NCI-H82 (cell line): ENCODE measurements at places on chromosomes 3 and 15.
A peak's percentile ranks its signal among the peaks of the same experiment; 100 is the strongest.

- no peak for DNase-seq
Observed at GRCh38 chr15:52308446-52309153, 13.0 kb upstream of the MYO5C start.

GRCh38 chr3:53790470-53790869 lies 55.7 kb downstream of the CHDH start:
- no peak for DNase-seq

DNA sequence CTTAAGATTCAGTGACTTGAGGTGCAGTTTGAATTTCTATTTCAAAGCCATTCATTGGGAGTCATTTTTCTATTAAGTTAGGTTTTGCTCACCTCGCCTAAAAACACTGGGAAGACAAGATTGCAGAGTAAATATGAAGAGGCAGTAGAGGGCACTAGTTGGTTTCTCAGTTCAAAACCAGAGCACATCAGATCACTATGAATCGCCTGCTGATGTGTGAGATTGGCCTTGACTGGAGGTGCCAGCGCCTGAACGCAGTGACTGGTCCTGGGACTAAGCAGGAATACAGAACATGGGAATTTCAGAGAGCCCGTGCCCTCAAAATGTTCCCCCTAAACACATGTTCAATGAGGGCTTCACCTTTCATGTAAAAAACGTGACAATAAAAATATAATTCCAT lies 229.0 kb downstream of the ITPR1 start:
- DNase-seq = peak; percentile 72

GRCh38 chr3:127104586-127104985 lies 88.3 kb upstream of the PRR23E start:
- no peak for DNase-seq

GRCh38 chr15:62483814-62484213 lies 318.7 kb upstream of the C2CD4B start:
- no peak for DNase-seq

DNA sequence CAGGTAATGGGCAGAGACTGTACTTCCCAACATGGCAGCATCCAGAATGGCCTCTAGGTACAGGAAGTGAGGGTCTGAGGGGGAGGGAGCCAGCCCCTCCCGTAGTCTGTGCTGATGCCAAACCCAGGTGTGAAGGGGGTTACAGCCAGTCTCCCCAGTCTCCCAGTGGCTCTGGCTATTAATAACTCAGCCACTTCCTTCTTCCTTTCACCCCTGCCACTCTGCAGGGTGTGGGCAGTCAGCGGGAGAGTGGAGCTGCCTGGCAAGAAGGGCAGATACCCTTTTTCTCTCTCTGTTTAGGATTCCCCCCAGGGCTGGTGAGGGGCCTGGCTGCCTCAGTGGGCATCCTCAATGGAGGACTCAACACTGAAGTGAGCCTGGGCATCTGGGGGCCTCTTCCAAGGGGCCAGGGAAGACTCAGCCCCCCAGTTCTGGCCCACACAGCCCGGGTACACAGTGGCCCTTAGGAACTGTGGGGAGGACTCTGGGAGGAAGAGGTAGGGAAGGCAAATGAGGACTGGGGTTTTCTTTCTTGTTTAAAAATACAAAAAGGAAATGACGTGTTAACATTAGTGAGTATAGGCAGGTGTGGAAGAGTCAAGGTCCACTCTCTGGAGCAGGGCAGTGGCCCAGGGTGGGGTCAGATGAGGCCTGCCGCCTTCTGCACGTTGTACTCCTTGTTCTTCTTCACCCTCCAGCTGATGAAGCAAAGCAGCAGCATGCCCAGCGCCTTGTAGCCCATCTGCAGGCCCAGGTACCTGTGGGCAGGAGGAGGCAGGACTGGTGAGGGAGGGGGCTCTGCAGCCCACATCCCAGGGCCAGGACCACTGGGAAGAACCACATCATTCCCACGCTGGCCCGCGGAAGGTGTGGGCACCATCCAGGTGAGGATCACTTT lies 38.6 kb upstream of the RAB6B start:
- no peak for DNase-seq

DNA sequence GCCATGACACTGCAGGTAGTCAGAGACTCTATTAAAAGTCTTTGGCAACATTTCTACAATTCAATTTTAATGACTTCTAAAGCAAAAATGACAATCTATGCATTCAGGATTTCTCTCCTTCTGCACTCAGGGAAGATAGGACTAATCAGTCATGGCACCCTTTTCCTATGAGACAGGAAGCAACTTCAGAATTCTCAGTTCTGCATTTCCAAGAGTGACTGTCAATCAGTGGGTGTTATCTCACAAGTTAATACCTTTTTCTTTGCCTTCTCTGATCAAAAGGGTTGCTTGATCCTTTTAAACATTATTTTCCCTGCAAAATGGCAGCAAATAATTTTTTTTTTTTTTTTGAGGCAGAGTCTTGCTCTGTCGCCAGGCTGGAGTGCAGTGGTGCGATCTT lies 7.8 kb upstream of the ICE2 start:
- DNase-seq = no peak

- no peak for DNase-seq
Observed at GRCh38 chr3:107870943-107871638, 219.7 kb downstream of the CD47 start.

DNA sequence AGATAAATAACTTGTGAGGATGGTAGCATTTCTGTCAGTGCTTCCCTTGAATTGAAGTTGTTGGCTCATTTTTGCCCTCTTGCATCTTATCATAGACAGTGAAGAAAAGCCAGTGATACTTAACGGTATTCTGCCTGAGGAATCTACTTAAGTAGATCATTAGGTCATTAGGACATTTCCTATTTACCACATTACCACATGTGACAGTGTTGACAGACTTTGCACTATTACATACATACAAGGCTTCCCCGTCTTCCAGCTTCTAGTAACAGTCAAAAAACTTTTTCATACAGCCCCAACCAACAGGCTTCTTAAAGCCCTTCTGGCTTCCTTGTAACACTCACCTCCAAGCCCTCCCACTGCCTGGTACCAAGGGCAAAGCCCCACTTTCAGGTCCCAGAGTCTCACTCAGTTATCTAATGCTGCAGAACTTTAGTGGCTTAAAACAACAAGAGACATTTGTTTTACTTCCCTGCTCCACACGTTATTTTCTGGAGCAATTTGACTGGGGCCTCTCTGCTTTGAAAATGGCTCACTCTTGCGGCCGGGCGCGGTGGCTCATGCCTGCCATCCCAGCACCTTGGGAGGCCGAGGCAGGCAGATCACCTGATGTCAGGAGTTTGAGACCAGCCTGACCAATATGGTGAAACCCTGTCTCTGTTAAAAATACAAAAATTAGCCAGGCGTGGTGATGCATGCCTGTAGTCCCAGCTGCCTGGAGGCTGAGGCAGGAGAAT lies 40.0 kb downstream of the ASB7 start:
- DNase-seq = no peak

GRCh38 chr3:125231895-125232294 lies 19.3 kb upstream of the SLC12A8 start:
- peak; percentile 74 for DNase-seq

DNA sequence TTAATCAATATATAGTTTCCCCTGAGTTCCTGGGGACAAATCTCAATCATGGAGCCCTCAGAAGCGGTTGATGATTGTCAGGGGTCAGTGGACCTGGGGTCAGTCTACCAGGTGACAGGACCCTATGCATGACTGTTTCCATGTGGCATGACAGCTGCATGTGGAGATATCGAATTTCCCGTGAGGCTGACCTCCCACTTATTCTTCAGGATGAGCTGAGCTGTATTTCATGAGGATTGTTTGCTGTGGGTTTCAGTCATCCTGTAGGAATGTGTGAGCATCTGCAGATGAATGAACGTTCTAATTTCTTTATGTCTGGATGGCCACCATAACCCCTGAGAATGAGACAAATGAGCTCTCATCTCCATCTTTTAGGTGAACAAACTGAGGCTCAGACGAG lies 93.0 kb upstream of the HES1 start:
- no peak for DNase-seq

- DNase-seq = no peak
Observed at GRCh38 chr3:186247821-186248814, 113.9 kb downstream of the DGKG start.

- no peak for DNase-seq
Observed at GRCh38 chr3:50095352-50095998, 6.8 kb downstream of the RBM5 start.

- DNase-seq = no peak
Observed at GRCh38 chr3:50155491-50155878, 361 bp downstream of the SEMA3F start.

GRCh38 chr3:178041931-178042330 lies 494.3 kb upstream of the KCNMB2 start:
- DNase-seq = no peak

DNA sequence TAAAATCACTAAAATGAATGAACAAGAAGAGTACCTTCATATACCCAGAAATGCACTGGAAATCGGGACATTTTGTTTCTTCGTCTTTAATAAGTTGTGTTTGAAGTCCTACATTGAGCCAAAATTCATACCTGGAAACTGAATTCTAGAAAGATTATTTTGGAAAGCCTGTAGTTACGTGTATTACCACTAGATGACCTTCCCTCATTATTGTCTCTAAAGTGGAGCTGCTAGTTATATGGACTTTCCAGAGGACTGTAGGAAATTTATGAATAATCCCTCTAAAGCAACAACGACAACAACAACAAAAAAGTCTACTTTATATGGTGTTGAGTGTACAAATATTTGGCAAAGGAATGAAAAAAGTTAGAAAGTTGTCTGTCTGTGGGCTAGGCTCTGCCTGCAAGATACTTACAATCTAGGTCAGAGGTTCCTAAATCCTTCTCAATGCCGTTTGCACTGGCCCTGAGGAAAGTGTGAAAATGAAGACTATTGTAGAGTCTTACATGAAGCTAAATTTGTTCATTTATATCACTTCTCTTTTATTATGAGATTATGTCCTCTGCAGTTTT lies 234.8 kb upstream of the NR2E3 start:
- DNase-seq = peak; percentile 22

DNA sequence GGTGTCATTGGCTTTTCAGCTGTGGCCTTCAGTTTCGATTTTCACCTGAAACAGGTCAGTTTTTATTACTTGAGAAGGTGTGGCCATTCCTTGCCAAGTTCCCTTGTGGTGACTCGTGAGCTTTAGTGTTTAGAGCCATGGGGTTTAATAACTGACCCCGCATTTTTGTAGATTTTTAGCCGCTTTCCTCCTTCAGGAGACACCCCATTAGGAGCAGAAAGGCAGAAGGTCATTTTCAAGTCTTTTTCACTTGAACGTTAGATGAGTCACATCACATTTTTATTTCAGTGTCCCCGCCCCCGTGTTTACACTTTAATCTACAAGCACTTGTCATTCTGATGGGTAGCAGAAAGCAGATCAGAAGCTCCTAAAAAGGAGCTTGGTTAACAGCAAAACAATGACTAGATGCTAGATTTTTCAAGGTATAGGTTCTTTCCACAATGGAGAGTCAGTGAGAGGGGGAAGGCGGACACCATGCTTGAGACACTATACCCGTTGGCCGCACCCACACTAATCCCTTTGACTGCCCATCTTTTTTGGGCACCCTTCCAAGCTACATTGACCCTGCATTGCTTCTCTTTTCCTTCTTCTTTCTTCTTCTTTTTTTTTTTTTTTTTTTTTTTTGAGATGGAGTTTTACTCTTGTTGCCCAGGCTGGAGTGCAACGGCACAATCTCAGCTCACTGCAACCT lies 132.7 kb downstream of the GHSR start:
- no peak for DNase-seq

GRCh38 chr3:14780927-14781507 lies 37.7 kb upstream of the FGD5 start:
- DNase-seq = peak; percentile 82

GRCh38 chr15:64898406-64898805 lies 13.3 kb upstream of the ANKDD1A start:
- no peak for DNase-seq

GRCh38 chr3:21216598-21216997 lies 534.4 kb downstream of the ZNF385D start:
- peak; percentile 24 for DNase-seq

DNA sequence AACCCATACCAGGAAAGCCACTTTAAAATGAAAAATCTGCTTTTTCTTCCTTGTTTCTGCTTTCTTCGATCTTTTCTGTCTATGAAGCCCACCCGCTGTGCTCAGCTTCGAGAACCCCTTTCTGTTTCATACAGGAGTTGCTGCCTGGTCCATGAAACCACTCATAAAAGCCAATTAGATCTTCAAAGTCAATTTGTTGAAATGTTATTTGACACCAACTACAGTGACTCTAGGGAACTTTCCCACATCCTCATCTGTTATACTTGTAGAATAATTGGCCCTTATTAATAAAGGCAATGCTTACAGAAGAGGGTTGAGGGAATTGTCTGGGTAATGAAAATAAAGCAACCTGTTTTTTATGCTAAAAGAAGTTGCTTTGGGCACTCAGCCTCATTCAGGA lies 523.6 kb downstream of the OCA2 start:
- DNase-seq = no peak

DNA sequence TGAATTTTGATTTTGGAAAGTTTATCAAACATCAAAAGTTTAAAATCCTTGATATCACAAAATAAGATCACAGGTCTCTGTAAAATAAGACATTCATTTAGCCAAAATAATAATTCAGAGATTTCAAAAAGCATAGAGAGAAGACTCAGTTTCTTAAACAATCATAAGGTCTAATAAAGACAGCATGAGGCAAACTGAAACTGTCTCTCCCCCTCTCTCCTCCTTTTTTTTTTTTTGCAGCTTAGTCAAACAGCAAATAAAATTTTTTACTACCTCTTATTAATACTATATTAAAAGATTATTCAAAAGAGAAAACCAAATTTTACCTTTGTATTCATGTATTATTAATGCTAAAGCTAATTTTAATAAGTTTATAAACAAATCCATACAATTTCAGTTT lies 57.4 kb downstream of the OSTN start:
- no peak for DNase-seq

DNA sequence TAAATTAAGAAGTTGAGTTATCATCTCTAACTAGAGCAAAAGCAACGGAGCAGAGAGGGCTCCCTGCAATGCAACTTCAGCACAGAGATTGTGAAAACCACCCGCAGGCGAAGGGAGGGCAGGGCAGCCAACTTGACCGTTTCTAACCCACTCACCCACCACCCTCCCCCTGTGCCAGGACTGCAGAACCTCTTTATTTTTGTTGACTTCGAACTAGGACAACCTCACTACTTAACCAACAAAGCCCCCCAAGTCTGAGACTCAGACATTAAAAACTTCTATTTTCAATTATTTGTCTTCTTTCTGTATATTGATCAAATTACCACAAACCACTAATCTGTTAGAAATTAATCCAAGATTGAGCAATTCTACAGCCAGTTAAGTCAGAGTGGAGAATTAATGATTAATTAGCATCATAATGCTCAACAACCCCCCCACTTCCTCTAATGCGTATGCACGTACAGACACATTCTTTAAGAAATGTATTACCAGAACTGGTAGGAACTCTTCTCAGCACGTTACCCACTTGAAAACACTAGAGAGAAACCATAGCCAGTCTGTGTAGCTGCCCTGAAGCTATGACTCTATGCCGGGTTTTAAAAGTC lies 2.0 kb downstream of the MGLL start:
- peak; percentile 25 for DNase-seq

- DNase-seq = no peak
Observed at GRCh38 chr3:143001034-143001368, 369 bp upstream of the U2SURP start.

GRCh38 chr15:100680726-100681125 lies 78.3 kb downstream of the ASB7 start:
- DNase-seq = no peak

- no peak for DNase-seq
Observed at GRCh38 chr3:55540579-55540978, 53.5 kb upstream of the WNT5A start.

GRCh38 chr15:44711743-44712345 lies 527 bp downstream of the B2M start:
- DNase-seq = peak; percentile 66
